Fibroblast of skin of right quadriceps (primary cell): ENCODE measurements at places on chromosomes 6 and 20.

- DNase-seq: no peak
Observed at GRCh38 chr6:65700561-65700960, 6.5 kb downstream of the EYS start.

- DNase-seq: peak; percentile 51
Observed at GRCh38 chr6:53718597-53719460, 53.3 kb upstream of the KLHL31 start.

DNA sequence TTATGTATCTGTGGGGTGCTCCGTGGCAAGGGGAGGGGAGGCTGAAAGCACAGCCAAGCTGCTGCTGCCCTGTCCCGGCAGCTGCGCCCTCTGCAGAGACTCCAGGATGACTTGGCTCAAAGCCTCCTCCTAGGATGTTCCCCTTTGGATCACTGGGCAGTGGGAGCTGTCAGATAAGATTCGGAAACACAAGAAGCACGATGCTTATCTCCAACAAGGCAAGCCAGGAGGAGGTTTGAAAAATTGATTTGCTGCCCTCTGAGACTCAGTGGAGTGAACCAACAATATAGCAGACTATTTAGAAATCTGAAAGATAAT is 776.4 kb downstream of the C6orf118 start:
- no peak for DNase-seq

GRCh38 chr6:4781426-4781825 is 5.2 kb downstream of the CDYL start:
- DNase-seq: no peak

GRCh38 chr20:47150403-47151152 is 205.9 kb downstream of the ZMYND8 start:
- peak; percentile 79 for DNase-seq

DNA sequence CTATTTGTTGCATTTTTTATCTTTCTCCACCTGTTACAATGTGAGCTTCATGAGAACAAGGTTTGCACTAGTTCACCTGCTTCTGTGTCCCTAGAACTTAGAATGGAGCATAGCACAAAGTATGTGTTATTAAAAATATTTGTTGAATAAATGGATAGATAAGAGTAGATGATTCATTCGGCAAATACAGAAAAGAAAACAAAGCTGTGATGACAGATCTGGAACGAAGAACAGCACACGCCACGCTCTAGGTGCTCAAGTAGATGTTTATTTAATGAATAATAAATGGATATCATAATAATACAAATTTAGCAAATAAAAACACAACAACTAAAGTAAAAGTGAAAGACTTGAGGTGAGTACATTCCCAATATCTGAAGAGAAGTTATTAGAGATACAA is 273.1 kb downstream of the HAO1 start:
- no peak for DNase-seq

GRCh38 chr20:34407962-34408474 is 44.9 kb downstream of the ITCH start:
- no peak for DNase-seq

GRCh38 chr20:878511-879307 is 37.4 kb downstream of the ANGPT4 start:
- peak; percentile 31 for DNase-seq

- DNase-seq: no peak
Observed at GRCh38 chr6:46175976-46176375, 5.2 kb upstream of the ENPP5 start.
